ENCODE measurements at places on chromosomes 1 and 21. TPM values are rescaled to one million over a fixed set of nuclear protein-coding genes. Genes with fewer than 3 reads are reported as not detected.

- no peak for DNase-seq
These were observed 246.4 kb upstream of the PTBP2 start for GRCh38 chr1:96474985-96475743.

DNA sequence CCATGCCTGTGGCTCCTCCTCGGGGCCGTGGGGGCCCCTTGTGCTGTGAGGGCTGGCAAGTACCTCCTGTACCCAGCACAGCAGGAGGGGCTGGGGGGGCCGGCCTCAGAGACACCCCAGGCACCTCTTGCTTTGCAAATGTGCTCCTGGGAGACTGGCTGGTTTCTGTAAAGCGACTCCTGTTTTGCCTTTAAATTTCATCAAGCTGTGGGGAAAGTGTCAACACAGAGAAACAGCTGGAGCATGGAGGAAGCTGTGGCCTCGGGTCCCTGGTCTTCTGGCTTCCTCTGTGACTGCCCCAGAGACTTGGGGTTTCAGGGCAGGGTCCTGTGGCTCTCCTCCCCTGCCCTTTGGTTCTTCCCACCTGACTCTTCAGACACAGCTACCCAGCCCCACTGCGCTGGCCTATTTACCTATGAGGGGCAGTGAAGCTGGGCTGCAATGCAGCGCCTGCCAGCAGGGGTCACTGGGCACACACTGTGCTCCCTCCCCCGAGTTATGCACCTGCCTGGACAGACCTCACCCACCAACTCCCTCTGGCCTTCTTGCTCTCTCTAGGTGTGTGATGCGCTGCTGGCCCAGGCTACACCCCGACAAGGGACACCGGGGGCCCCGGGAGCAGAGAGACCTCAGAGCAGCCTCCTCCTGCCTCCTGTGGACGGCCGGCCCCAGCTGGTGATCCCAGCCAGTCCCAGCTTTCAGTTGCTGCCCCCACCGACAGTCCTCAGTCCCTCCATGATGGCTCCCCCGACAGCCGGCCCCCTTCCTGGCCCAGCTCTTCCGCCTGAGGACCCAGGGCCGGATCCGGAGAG, 17.6 kb upstream of the PEX10 start:
- no peak for DNase-seq

GRCh38 chr21:45018131-45019075, 56.0 kb upstream of the ADARB1 start:
- DNase-seq = no peak

DNA sequence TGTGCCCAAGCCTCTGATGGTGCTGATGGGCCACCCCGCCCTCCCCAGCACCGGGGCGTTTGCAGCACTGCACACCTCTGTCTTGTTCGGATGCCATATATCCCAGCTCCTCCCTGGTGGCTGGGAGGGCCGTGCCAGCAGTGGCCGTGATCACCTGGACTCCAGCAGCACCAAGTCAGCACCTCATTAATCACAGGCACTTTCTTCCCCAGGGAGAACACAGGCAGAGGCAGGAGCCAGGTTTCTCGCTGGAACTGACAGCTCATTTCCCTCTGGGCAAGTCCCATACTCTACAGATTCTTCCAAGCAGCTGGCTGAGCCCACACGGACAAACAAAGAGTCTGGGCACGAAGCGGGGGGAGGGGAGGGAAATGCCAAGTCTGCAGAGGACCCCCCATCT, 141.7 kb upstream of the EDN2 start:
- DNase-seq = no peak

Gene AUNIP
- total RNA-seq = 0.82 TPM

- no peak for DNase-seq
These were observed 94.2 kb upstream of the HOOK1 start for GRCh38 chr1:59720326-59721115.

DNA sequence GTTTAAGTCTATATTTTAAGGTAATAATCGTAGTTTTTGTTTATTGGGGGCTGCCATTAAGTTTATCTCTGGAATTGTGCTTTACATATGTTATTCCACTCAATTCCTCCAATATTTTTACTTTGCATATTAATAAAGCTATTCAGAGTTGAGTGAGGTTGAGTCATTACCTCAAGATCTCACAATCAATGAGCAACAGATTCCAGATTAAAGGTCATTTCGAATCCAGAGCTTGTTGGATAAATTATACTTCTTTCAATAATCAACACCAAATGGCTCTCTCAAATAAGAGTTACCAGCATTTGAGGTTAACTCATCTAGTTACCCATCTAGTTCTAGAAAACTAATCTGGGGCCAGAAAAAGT, 16.7 kb downstream of the RGS4 start:
- DNase-seq = no peak

- DNase-seq = no peak
These were observed 1.5 kb downstream of the CCN1 start for GRCh38 chr1:85581802-85582686.

GRCh38 chr1:49252917-49253316, 476.2 kb upstream of the BEND5 start:
- no peak for DNase-seq

Gene ACTL8
- under 0.01 TPM for total RNA-seq

DNA sequence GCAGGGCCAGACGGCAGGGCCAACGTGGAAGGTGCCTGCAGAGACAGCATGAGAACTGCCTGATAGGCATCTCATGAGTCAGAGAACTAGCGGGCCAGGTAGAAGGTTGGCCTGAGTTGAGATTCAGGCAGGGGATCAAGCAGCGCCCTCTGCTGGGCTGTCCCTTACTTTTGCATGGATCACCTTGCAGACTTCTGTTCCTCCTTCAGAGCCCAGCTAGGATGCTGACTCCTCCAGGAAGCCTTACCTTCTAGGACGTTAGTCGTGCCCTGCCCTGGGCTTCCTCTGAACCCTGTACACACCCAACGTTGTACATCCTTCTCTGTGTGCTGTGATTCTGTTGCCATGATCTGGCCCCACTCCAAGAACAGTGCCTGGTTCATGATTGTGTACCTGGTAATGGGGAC, 231.3 kb upstream of the VAMP3 start:
- DNase-seq = no peak

Gene CR1L
- total RNA-seq = not detected

Gene ADGRL2
- 120 TPM for total RNA-seq

- DNase-seq = no peak
These were observed 281.0 kb upstream of the POU3F1 start for GRCh38 chr1:38327559-38327973.

Gene CYP4Z1
- 0.41 TPM for total RNA-seq

DNA sequence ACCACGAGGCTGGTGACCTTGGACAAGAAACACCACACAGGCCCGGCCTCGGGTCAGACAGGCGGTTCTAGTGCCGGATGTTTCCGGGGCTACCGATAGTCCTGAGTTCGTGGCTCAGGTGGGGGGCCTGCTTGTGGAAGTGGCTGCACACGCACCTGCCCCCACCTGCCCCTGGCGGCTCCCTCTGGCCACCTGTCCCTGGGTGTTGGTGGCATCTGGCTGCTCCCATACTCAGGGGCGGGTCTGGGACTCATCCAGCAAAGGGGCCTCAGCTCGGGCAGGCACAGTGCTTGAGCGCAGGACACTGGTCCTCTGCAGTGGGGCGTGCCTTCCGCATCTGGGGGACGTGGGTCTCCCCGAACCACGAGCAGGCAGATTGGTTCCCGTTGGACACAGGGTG, 33.6 kb downstream of the TP73 start:
- DNase-seq = no peak

GRCh38 chr1:174021591-174022079, 522 bp downstream of the RC3H1 start:
- peak; percentile 22 for DNase-seq

GRCh38 chr1:55347866-55348265, 132.7 kb upstream of the USP24 start:
- DNase-seq = no peak

GRCh38 chr1:199573047-199573446, 454.5 kb upstream of the NR5A2 start:
- DNase-seq = no peak

Gene SLC6A9
- 2.9 TPM for total RNA-seq

- DNase-seq = no peak
These were observed 226.1 kb downstream of the ASTN1 start for GRCh38 chr1:176938375-176938774.

DNA sequence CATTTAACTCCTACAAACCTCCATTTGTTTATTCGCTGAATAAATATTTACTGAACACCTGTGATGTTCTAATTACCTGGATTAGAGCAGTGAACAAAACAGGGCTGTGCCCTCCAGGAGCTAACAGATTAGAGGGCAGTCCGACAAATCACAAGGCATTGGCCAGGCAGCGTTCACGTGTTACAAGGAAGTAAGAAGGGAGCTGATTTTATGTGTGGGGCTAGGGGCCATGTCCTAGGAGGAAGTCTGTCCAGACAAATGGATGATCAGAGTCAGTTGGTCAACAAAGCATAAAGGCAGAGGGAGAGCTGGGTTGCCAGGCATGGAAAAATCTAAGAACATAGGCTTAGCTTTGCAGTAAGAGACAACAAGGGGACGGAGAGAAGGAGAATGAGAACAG, 57.3 kb upstream of the BACE2 start:
- DNase-seq = no peak

DNA sequence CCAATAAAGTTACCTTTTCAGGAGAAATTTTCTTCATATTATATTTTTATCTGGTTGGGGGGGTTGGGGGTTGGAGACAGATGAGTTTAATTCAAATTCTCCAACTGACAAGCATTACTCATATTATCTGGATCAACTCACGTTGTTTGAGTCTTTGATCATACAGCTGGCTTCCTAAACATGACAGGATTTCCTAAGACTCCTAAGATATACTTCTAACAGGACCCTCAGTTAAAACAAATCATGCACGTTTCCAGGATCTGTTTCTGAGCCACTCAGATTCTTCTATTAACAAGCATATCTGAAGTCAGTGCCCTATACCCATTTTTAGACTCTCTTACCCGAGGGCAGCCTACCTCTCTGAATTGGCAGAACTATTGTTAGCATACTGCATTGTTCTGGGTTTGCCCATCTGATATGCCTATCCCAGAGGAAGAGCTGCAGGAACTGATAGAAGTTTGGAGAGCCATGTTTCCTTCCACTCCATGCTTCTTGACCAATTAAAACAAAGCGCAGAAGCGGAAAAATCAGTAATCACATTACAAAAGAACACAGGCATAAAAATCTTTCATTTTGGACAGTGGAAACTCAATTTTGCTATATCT, 653.9 kb downstream of the LTN1 start:
- no peak for DNase-seq

DNA sequence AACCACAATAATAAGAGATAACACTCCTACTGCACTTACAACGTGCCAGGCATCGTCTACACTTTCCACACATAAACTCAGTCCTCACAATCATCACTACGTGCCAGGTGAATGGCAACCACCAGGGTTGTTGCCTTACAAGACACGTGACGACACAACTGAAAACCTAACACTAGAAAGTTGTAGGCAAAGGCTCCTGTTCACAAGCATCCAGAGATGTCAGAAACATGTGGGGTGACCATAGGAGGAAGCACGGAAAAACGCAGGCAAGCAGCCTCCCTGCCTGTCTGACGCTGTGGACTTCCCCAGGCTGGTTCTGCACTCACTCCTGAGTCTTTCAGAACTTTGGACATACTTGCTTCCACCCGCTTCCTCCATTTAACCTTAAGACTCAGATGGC, 7.0 kb downstream of the CAPZB start:
- DNase-seq = no peak

DNA sequence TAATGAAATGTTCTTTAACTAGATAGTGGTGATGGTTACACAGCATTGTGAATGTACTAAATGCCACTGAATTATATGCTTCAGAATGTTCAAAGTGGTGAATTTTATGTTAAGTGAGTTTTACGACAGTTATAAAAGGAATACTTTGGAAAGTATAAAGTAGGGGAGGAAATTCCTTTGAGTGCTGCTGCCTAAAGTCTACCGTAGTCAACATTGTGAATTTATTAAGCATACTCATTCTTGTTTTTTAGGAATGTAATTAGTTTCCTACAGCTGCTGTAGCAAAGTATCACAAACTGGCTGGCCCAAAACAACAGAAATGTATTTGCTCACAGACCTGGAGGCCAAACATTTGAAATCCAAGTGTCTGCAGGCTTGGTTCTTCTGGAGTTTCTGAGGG, 73.0 kb downstream of the SWT1 start:
- DNase-seq = no peak

Gene TMEM183A
- 147 TPM for total RNA-seq

GRCh38 chr1:33081554-33082305, 777 bp downstream of the AZIN2 start:
- DNase-seq = no peak

DNA sequence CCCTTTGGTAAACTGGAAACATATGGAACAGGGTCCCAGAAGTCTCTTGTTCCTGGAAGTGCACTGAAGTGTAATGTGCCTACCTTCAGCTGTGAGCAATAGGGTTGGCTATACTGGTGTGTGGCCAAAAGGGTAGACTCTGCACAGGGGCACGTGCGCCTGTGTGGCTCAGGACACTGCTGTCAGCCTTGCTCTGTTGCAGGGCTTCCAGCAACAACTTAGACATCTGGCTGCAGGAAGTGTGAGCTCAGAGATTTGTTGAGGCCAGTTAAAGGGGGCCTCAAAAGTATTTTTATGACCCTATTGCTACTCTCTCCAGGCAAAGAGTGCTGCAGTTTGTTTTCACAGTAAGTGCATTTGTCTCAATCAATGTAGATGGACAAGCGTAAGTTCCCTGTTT, 7.5 kb downstream of the CTPS1 start:
- DNase-seq = no peak

All from frontal cortex (tissue), 4 donors.